Activated CD4-positive, alpha-beta T cell treated with anti-CD3 and anti-CD28 coated beads, Interleukin-2, amount 50 U/mL, for 16 hours (primary cell): ENCODE measurements at places on chromosomes 16 and 17.

DNA sequence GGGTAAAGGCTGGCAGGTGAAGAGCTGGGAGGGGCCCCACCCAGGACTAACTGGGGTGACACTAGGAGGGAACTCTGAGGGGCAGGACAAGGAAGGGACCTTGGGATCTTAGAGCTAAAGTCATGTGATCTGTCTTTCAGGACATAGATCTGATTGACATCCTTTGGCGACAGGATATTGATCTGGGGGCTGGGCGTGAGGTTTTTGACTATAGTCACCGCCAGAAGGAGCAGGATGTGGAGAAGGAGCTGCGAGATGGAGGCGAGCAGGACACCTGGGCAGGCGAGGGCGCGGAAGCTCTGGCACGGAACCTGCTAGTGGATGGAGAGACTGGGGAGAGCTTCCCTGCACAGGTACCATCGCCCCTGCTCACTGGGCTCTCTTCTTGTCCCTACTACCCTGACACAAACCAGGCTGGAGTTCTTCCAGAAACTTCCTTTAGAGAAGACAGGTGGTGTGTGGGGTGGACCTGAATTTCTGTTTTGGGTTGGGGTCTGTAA, 8.1 kb downstream of the NFE2L1 start:
- DNase-seq = no peak

GRCh38 chr17:12789075-12789480, 220 bp upstream of the ARHGAP44 start:
- no peak for DNase-seq

GRCh38 chr16:76335180-76335974, 58.2 kb downstream of the CNTNAP4 start:
- no peak for DNase-seq

GRCh38 chr17:1039511-1040215, 42.7 kb downstream of the TIMM22 start:
- no peak for DNase-seq

DNA sequence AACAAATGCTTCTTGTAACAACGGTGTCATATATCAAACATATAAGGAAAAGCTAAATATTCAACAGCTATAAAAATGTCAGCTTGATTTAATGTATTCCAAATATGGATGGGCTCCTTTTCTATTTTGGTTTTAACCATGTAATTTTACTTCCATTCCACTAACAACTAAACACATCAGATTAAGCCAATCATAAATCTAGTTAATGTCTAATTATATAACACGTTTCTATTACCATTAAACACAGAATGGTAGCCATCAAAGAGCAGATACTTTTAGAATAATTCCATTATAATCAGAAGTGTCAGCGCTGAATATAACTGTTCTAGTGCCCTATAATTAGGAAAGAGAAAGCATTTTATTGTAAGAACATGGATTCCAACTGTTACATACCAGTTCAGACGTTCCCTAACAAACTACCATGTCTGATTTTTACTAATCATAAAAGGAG, 10.0 kb downstream of the CMC2 start:
- no peak for DNase-seq

GRCh38 chr16:85612191-85612800, 826 bp upstream of the GSE1 start:
- DNase-seq = peak; percentile 10
